ENCODE measurements at places on chromosomes 2 and 18.
A peak's percentile ranks its signal among the peaks of the same experiment; 100 is the strongest.

DNA sequence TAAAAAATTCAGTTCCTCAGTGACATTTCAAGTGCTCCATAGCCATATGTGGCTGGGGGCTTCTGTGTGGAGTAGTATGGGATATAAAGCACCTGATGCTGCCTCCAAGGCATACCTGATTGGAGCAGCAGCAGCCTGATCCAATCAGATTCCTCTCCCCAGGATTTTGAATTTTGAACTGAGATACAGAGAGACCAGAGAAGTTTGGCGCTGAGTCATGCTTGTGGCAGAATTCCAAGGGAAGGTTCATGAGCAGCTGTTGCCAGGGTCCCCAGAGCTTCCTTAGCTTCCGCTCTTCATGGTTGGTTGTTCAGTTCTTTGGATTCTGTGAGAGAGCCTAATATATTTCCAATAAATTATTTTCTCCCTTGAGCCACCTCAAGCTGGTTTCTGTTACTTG, 29.0 kb upstream of the CFAP36 start:
- DNase-seq: no peak

DNA sequence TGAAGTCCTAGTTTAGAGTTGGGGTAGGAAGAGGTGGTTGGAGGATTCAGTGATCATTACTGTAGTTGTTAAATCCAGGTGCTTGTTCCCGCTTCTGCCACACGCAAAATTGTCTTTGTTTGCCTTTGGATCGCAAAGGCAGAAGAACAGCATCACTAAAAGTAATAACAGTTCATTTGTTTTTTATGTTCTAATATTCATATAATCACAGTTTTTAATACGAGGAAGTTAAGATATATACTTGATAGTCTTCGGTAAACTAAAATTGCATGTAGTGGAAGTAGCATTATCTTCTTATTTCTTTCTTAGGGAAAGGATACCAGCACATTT, 365 bp downstream of the NDUFB3 start:
- DNase-seq: peak; percentile 68

DNA sequence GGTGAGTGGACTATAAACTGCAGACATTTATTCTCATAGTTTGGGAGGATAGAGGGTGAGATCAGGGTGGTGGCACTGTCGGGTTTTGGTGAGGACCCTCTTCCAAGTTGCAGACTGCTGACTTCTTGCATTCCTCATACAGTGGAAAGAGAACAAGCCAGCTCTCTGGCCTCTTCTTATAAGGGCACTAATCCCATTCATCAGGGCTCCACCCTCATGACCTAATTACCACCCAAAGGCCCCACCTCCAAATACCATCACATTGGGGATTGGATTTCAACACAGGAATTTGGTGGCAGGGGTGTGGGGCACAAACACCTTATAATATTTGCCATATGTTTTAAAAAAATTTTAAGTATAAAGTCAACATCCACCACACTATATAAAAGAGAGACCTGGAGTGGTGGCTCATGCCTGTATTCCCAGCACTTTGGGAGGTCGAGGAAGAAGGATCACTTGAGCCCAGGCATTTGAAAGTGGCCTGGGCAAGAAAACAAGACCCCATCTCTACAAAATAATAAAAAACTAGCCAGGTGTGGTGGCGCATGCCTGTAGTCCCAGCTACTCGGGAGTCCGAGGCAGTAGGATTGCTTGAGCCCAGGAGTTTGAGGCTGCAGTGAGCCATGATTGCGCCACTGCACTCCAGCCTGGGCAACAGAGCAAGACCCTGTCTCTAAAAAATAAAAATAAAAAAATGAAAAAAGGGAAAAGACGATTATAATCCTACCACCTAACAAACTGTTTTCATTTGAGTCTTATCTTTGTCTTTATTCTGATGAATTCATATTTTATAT, 44.0 kb downstream of the TCF7L1 start:
- DNase-seq: no peak

- DNase-seq: no peak
Measured at GRCh38 chr2:215374642-215375466, 61.0 kb downstream of the FN1 start.

DNA sequence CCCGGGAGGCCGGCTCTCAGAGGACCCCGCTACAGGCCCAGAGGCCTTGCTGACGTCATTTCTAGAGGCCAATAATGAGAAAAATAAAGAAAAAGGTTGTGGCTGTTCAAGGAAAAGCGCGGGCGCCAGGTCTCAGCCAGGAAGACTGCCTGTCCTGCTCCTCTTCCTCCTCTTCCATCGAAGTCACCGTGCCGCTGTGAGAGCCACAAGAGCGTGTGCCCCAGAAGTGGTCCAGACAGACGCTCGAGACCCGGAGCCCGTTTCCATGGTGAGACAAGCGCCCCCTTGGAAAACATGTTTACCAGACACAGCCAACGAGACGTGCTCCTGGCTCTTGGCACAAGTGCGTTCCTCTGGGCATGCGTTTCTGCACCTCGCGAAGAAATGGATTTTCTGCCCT, 210.5 kb downstream of the HDAC4 start:
- DNase-seq: no peak

- DNase-seq: no peak
Measured at GRCh38 chr2:230748087-230748486, 35.4 kb downstream of the CAB39 start.

GRCh38 chr18:8603663-8604520, 5.3 kb upstream of the RAB12 start:
- no peak for DNase-seq

- peak; percentile 30 for DNase-seq
Measured at GRCh38 chr2:211930331-211930730, 608.3 kb downstream of the ERBB4 start.

DNA sequence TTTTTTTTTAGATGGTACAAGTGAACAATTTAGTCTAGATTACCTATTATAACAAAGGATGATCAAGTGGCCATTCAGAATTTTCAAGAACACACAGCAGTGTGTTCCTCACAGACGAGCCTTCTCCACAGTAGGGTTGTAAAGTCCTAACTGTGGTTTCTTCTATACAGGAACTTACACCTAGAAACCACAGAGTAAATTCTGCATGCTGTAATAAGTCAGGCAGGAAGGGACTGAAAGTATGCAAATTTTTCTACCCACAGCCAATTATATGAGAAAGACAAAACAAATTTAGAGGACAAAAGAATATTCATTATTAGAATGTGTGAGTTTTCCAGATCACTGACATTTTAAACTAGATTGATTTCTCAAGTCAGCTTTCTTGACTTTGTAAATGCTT, 99.5 kb downstream of the RBMS1 start:
- DNase-seq: no peak

- no peak for DNase-seq
Measured at GRCh38 chr18:6557770-6558248, 143.1 kb upstream of the L3MBTL4 start.

- DNase-seq: no peak
Measured at GRCh38 chr2:112006076-112006410, 49.0 kb upstream of the TMEM87B start.

GRCh38 chr2:57696016-57696415, 350.6 kb upstream of the VRK2 start:
- DNase-seq: no peak

DNA sequence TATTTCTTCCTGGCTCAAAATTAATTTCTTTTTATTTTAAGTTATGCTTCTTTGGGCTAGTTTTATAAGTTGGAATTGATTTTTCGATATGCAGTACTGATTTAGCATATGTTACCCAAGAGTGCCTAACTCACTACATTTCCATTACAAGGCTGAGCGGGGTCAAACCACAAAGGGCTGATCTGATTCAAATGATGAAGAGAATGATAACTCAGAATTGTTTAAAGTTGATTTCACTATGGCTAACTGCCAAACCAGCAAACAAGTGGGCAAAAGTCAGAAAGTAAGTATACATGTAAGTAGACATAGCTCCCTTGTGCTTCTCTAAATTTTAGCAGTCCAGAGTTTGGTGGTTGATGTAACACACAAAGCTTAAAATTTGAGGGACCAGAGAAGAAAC, 35.6 kb downstream of the RAD51AP2 start:
- no peak for DNase-seq

- DNase-seq: no peak
Measured at GRCh38 chr2:173984866-173985604, 19.9 kb upstream of the SP3 start.

- DNase-seq: no peak
Measured at GRCh38 chr2:46381871-46382270, 84.7 kb downstream of the EPAS1 start.

GRCh38 chr2:177662895-177663294, 270.3 kb downstream of the AGPS start:
- DNase-seq: no peak

DNA sequence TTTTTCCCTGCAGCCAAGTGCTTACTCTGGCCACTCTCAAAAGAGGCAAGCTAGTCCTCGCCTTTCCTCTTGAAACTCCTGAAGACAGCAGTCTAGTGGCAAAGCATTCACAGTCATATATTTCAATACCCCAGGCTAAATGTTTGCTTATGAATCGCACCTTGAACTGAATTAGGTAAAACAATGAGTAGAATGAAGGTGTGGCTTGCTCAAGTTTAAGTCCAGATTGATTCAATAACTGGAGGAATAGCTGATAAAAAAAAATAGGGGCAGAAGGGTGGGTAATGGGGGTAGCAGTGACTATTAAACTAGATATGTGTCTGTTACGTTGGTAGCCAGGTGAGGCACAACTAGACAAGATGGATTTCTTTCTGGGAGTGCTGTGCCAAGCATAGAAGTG, 88.2 kb upstream of the EPB41L3 start:
- no peak for DNase-seq

DNA sequence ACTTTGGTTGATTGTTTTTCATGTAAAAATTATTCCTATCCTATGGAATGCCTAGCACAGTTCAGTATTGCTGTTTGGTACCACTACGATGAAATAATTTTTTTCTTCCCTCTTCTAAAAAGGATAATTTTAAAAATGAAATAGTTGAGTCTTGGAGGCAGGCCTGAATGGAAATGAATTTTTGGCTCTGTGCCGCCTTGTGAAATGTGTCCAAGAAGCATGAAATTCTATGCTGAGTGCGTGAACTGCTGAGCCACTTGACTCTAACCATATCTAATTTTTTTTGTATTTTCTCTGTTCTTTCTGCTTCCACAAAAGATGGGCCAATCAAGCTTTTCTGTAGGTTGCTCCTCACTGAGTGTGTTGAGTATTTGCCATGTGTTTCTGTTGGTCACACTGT, 95.0 kb downstream of the PRPF40A start:
- DNase-seq: no peak

DNA sequence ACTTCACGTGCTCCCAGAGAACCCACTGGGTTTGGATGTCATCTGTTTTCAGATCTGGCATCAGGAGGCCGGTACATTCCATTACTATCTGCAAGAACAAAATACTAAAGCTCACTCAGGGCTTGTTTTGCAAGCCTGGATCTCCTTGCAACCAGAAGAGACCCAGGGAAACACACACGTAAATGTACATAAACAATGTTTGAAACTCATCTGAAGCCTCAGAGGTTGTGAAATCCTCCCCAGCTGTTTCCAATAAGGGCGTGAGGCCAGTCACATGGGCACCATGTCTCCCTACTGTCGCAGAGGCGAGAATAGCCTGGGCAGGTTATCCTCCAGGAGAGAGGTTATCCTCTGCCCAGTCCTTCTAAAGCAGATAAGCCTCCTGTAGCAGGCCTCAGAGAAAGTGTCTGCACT, 186.9 kb downstream of the GFPT1 start:
- DNase-seq: no peak

- no peak for DNase-seq
Measured at GRCh38 chr2:128780434-128781080, 461.9 kb upstream of the HS6ST1 start.

- no peak for DNase-seq
Measured at GRCh38 chr18:12857215-12857905, 26.7 kb downstream of the PTPN2 start.

- no peak for DNase-seq
Measured at GRCh38 chr2:86783615-86784339, 6.9 kb downstream of the CD8A start.

GRCh38 chr2:95006588-95006987, 18.9 kb upstream of the MAL start:
- DNase-seq: no peak

- no peak for DNase-seq
Measured at GRCh38 chr2:28736034-28736433, 15.6 kb upstream of the PPP1CB start.

DNA sequence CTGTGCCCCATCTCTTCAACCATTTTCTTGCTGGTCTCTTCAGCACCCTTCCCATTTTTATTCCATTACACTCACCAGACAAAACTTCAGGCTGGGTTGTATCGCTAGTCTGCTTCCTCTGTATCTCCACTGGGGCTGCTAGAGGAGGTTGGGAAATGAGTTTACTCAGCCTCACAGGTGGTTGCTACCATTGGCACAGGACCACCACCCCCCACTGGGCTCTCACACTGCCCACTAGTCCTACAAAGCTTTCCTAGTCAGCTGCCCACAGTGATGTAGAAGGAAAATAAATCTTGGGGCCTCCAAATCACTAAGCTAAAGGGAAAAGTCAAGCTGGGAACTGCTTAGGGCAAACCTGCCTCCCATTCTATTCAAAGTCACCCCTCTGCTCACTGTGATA, 12.3 kb upstream of the IL1B start:
- no peak for DNase-seq

DNA sequence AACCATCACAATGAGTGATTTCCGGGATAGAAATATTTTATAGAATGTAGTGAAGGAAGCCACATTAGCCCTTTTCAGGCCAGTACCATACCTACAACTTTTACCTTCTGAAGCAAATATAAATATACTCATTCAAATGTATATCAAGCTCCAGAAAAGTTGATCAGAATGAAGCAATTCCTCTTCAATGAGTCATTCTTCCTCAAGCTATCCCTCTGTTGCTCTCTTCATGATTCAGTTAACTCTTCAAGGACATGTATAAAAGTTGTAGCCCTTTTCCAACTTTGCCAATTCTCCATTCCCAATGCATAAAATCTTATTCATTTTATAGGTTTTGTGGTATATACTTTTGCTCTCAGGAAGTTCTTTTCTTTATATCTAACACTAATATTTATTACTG, 242.1 kb upstream of the RGPD4 start:
- no peak for DNase-seq

DNA sequence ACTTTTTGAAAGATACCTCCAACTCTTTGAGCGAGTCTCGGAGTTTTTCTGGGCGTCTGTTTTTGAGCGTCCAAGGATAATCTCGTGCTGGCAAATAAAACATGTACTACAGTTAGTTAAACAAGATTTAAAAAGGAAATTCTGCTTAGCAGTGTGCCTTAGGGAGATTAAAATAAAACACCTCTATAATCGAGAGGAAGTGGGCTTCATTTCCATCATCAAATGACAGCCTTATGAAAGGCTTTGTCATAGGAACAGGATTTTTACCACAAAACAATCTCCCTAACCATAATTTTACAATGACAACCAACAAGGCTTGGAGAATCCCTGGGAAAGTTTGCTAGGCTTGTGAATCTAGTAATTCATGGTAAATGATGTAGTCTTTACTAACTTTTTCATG, 103.4 kb downstream of the WDPCP start:
- DNase-seq: no peak

DNA sequence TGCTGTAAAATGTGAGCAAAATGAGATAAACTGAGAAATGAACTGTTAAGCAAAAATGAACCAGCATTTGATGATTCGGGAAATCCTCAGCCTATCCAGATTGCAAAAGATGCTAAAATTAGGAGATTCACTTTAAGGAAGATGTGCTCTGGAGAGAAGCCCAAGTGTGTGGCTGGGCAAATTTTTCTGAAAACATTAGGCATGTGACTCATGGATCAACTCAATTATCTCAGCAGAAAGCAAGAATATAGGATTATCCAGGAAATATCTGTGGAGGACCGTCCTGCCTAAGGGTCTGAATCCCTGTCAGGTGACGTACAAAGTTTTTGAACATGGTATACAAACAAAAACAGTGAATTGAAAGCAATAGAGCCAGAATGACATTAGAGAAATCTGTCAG, 1268.3 kb upstream of the TMEFF2 start:
- no peak for DNase-seq

Measured in NCI-H1417 treated with DMSO at 0.1 percent for 48 hours (cell line).